ENCODE measurements at places on chromosomes 7 and 10.

DNA sequence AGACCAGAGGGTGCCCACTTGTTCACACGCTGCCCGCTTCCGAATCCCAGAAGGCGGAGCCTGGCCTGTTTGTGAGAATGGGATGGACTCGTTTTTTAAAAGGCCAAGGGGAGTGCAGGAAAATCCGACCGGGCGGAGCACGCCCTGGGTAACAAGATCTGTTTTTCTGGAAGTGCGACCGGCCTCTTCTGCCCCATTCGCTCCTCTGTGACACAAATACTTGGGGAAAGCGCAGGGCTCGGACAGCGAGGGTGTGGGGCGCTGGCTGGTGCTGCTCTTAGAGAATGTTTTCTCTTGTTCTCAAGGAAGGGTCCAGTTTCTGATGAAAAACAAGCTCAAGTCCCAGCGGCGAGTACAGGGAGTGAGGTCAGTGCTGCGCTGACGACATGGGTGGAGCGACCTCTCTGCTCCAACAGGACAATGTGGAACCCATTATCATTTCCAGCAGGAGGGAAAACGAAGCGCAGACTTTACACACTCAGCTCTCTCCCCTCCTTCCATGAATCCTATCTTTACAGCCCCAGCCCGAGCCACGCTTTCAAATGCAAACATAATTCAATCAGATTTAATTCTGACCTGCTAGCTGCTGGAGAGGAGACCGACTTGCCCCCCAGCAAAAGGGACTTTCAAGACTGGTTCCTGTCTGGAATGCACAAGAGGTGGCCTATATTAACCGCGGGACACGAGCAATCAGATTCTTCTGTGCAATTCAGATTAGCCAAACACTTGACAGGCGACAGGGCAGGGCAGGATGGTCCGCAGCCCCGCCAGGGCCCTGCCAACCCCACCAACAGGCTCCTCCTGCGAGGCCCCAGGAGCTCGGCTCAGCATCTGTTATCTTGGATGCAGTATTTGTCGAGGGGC lies 1.1 kb downstream of the RADIL start:
- peak; percentile 70 for DNase-seq

- DNase-seq, result no peak
Observed at GRCh38 chr7:132152131-132152889, 424.0 kb downstream of the PLXNA4 start.

- no peak for DNase-seq
Observed at GRCh38 chr7:106895246-106895864, 30.3 kb downstream of the PIK3CG start.

DNA sequence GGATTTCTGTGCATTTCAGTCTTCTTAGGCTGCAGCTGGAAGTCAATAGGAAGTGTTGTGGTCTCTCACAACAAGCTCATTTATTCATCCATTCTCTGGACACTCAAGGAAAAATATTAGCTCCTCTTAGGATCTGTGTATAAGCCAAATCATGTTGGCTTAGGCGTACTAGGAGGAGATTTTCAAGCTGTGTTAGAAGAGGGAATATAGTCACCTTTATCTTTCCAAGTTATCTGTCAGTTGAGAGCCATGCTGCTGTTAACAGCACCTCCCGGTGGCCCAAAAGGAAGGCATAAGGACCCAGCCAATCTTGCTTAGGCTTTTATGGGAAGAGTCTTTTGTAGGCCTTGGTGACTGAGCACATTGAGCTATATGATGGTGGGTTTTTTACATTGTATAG lies 220.0 kb downstream of the LRMDA start:
- no peak for DNase-seq

- DNase-seq, result no peak
Observed at GRCh38 chr10:131047501-131047900, 264.0 kb downstream of the TCERG1L start.

GRCh38 chr7:140571538-140572122 lies 69.0 kb downstream of the DENND2A start:
- DNase-seq, result no peak

- DNase-seq, result no peak
Observed at GRCh38 chr10:131978366-131978765, 3.4 kb downstream of the BNIP3 start.

GRCh38 chr10:111137587-111137986 lies 60.8 kb downstream of the ADRA2A start:
- no peak for DNase-seq

- DNase-seq, result no peak
Observed at GRCh38 chr7:154858836-154859537, 143.9 kb downstream of the PAXIP1 start.
